ENCODE measurements at places on chromosomes 3 and 15.

DNA sequence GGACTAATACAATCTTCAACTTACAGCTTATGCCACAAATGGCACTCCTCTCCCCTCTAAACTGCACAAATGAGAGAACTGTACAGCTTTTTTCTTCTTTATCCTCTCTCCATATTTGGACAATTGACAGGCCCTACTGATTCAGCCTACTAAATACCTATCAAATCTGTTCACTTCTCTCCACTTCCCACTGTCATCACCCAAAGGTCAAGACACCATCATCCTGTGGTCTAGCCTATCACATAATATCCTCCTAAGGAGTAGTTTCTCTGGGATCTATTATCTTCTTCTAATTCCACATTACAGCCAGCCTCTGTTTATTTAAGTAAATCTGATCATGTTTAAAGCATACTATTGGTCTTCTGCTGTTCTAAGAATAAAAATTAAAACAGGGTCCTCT, 33.0 kb upstream of the SLC12A8 start:
- DNase-seq: no peak

DNA sequence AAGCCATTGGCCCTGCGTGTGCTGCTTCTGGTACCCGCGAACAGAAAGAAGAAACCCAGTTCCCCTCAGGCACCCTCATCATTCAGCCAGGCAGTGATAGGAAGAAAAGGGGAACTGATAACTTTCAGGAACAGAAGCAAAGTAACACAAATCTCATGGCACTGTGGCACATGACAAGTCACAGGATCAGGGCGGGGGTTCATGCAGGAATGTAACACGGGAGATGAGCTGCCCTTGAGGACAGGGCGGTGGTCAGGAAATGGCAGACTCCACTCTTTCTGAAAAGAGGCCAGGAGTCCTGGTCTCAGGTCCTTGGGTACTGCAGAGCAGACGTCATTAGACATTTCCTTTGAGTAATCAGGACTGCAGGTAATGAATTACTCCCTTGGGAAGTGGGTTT, 95.5 kb downstream of the CCNL1 start:
- DNase-seq: peak; percentile 66

- DNase-seq: no peak
Observed at GRCh38 chr3:148077965-148078364, 619.7 kb upstream of the AGTR1 start.

DNA sequence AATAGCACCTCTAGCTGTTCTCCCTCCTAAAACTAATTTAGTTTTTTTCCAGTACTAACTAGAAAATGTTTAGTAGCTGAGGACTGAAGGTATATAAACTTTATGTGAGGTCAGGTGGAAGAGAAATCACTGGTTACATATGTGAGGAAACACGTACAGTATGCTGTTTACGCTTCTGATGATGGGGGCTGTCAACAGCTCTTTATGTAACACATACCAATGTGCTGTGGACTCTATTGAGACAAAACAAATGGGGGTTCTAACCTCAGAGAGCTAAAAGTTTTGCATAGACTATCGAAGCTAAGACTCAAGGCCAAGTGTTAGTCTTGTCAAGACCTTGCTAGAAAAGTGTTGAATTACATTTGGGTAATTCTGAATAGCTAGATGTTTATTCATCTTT, 107.5 kb downstream of the SYNPR start:
- DNase-seq: no peak

DNA sequence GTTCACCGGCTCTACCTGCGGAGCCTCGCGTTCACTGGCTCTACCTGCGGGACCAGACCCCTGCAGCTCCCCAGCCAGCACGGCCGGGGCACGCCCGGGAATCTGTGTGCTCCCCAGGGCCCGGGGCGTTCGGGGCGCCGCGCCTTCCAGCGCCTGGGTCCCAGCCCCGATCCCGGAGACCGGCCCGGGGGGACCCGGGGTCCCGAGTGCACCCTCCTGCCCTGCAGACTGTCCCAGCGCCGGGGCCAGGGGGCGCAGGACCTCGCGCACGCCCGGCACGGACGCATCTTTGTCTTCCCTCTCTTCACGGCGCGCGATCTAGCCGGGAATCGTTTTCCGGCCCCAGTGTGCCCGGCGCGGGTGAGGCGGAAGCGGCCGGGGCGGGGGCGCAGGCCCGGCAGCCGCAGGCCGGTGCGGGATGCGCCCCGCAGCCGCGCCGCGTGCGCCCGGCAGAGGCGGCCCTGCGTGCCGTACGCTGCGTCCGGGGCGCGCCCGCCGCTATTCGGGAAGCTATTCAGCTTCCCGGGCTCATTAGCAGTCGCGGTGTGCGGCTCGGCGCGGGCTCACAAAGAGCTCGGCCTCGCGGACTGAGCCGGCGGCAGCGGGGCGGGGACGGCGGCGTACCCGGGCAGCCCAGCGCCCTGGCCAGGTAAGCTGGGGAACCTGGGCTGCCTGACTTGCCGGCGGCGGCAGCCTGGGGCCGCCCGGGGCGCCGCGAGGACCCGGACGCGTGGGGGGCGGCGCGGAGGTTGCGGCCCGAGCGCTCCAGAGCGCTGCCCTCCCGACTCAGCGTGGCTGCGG, at the start of gene APBA2:
APBA2 (plus strand) TSS at position 345 of the 801 bp plus-strand sequence. CDS start 167,911 bp downstream, outside the sequence.
- no peak for DNase-seq

GRCh38 chr15:61736790-61737189, 323.5 kb downstream of the VPS13C start:
- DNase-seq: no peak

DNA sequence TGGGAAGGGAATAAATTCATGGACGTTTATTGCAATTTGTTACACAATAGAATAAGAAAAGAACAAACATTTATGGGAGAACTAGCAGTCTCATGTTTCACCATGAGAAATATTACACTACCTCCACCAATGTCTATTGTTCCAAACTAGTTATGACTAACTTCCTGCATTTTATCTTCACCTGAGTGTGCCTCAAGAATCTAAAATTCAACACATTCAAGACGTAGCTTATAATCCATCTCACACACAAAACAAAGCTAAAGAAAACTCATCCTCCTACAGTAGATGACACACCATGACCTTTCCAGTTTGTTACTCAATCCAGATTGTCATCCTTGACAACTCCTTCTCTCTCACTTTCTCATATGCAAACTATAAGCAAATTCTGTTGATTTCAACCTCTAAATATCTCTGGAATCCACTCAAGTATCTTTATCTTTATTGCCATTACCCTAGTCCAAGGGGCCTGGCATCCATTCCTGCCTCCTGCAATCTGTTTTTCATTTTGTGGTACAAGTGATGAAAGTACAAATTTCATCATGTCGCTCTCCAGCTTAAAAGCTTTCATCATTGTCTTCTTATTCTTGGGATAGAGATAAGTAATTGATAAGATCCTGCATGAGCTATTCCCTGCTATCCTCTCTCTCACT, 229.9 kb downstream of the NR2F2 start:
- no peak for DNase-seq

DNA sequence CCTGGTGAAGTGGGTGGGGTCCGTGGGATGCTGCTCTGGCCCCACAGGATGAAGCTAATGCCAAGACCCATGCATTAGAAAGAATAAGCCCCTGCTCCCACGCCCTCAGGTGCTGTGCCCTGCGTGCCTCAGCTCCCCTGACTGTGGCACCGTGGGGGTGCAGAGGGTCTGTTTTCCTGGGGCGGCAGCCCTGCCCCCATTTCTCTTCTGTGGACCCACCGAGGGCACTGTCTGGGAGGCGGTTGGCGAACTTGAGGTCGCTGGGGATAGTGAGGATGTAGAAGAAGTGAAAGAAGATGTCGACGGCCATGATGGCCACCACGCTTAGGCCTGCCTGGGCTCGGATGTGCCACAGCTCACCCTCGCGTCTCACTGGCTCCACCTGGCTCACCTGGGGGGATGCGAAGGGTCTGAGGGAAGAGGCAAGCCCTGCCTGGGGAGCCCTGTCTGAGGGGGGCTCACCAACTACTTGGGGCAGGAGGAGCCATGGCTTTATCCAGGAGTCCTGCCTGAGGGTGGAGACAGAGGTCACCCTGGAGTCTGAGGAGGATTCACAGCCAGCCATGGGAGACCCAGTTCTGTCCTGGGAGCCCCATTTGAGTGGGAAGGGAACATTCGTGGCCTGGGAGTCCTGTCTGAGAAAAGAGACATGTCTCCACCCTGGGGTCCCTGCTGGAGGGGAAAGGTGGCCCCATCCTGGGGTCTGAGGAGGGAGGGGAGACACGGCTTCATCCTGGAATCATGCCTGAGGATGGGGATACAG, 5.1 kb downstream of the HHATL start:
- DNase-seq: no peak

Data from RPMI8226 (cell line).